ENCODE measurements at places on chromosomes 4 and X.
A peak's percentile ranks its signal among the peaks of the same experiment; 100 is the strongest.

DNA sequence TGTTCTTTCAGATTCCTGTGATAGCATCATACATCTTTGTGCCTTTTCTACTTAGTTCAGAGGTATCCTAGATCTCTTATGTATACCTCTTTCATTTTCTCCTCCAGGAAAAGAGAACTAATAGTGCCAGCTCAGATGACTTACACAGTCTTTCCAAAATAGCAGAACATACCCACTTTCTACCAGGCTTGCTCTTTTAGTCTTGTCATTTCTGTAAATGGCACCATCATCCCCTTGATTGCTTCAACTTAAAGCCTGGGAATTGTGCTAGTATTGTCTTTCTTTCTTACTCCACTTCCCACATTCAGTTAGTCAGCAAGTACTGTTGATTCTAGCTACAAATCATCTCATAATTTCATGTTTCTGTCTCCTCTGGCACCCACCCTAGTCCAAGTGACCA is 5.1 kb downstream of the APEX2 start:
- no peak for DNase-seq

DNA sequence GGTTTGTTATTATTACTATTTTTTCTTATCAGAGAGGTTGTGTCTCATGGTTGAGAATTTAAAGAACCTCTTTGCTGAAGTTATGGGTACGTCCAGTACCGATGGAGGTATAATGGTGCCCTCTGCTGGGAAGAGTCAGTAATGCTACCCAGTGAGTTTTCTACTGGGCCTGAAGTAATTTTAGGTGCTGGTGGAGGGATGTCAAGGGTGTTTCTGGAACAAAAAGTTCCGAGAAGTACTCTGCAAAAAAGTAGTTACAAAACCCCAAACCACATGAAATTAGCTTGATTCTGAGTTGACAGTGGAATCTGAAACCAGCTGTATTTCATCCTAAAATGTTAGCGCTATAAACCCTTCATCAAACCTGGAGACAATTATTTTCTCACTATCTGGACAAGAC is 102.5 kb upstream of the MID1 start:
- DNase-seq, result no peak

DNA sequence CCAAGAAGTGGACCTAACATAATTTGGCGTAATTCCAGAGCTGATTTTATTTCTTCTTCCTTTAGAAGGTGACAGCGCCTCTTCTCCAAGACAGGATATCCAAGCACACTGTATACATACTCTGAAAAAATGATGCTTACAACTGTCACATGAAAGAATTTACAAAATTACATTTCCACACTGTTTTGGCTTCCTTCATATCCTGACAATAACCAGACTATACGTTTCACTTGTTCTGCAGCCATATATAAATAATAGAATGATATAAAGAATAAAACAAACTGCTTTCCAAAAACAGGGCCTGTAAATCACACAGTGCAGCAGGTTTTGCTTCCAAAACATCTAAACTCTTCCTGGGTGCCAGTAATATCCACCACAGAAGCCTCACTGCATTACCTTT is 141.6 kb downstream of the FBXO8 start:
- no peak for DNase-seq

GRCh38 chr4:59161249-59161648 is 2038.9 kb upstream of the ADGRL3 start:
- no peak for DNase-seq

GRCh38 chrX:9912351-9913145 is 54.6 kb upstream of the CLDN34 start:
- no peak for DNase-seq

DNA sequence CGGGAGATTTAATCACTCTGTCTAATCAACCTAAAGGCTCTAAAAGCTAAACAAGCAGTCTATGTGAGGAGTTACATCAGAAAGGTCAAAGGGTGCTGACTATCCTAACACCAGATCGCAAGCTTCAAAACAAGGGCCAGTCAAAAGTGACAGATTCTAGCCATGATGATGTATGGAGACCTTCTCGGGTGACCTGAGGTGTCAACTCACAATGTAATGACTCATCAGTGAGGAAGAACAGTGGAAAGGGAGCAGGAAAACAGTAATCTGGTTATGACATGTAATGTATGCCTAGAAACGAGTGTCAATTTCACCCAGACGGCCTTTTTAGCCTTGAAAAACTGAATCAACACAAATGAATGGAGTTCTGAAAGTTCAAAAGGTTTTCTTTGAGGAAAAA is 375.3 kb downstream of the IDS start:
- DNase-seq, result no peak

- no peak for DNase-seq
Observed at GRCh38 chrX:69554321-69554947, 50.3 kb downstream of the NALF2 start.

DNA sequence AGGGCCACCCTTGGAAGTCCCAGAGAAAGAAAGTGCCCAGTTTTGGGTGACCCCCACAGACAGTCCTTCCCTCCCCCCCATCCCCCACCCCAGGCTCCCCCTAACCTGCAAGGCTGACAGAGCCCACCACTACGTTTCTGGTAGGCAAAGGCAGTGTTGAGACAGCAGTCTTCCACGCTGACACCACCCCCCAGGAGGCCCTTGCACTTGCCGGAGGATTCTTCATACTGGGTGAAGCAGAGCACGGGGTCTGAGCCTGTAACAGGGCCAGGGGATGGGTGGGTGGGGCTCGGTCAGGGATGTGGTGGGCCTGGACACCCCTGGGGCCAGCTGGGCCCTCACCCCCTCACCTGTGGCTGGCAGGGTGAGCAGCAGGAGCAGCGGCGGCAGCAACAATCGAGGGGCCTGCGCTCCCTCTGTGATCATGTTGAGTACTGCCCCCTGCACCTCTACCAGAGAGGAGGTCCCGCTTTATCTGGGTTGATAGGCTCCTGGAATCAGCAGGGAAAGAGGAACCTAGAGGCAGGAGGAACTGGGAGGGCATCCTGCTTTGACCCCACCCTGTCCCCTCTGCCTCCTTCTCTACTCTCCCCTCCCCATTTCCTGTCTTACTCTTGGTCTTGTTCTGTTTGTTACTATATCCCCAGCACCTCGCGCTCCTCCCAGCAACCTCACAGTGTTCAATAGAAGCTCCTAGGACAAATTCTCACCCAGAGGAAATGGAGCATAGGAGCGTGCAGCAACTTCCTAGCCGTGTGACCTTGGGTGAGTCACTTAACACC is at the start of gene CFP:
Gene CFP (minus strand): TSS at position 512 of the 782 bp plus-strand sequence. CDS start 86 bp downstream, at position 426.
- no peak for DNase-seq

- no peak for DNase-seq
Observed at GRCh38 chrX:67787196-67787595, 243.4 kb downstream of the AR start.

- DNase-seq, result no peak
Observed at GRCh38 chrX:151391722-151392121, 5.3 kb upstream of the VMA21 start.

DNA sequence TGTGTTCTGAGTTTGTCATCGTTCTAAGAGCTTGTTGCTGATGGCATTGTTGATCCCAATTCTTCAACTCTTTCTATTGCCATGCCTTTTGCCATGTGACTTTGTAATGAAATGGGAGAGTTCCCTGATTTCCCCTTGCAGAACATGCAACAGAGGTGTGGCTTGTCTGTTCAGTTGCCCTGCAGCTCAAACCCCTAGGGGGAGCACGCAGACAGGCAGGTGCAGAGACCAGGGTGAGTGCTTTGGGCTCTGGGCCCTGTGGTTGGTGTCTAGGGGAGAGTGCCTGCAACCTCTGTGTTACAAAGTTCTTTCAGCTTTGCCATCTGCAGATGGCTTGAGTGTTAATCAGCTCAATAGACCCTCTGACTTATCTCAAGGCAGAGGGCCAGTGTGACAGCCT is 332.7 kb downstream of the MID1IP1 start:
- DNase-seq, result no peak

GRCh38 chr4:143736861-143737260 is 36.4 kb upstream of the FREM3 start:
- no peak for DNase-seq

- DNase-seq, result no peak
Observed at GRCh38 chr4:128241425-128241913, 46.1 kb downstream of the PGRMC2 start.

DNA sequence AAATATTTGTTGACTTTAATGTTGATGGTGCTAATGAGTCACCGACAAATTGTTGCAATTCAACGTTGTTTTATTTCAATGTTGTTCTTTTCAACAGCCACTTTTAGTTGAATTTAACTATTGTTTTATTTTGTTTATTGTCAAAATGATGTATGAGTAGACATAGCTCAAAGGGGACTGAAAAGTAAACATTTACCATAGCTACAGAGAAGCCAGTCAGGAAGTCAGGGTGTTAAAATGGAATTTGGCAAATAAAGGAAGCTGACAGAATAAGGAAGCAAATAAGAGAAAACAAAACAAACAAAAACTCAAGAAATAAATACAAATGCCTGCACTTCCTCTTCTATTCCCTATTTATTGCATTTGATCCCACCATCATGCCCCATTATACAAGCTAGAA is 648.4 kb upstream of the HTR2C start:
- DNase-seq, result no peak

DNA sequence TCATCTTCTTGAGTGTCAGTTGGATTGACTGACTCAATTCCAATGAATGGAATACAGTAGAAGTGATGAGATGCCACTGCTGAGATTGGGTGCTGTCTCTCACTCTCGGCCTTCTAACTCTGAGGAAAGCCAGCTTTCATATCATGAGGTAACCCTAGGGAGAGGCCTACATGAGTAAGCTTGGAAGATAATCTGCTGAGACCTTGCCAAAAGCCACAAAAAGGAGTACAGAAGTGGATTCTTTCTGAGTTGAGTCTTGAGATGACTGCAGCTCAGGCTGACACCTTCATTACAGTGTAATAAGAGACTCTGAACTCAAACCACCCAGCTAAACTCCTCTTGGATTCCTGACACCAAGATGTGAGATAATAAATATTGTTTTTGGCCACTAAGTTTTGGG is 537.4 kb upstream of the MAGEB18 start:
- no peak for DNase-seq

DNA sequence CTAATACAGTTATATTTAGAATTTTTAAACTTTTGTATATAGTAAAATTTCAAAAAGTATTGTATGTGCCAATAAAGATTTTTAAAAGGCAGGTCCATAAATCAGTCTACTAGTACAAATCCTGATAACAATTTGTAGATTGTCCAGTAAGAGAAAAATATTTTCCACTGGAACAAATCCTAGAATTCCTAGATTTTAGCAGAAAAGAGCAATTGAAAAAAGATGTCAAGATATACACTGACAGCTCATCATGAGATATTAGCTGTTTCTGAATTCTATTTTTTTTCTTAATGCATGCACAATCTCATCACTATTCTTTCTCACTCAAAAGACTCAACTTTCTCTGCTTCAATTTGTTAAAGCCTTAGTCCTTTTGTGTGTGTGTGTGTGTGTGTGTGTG is 289.2 kb upstream of the MAD2L1 start:
- DNase-seq, result no peak

DNA sequence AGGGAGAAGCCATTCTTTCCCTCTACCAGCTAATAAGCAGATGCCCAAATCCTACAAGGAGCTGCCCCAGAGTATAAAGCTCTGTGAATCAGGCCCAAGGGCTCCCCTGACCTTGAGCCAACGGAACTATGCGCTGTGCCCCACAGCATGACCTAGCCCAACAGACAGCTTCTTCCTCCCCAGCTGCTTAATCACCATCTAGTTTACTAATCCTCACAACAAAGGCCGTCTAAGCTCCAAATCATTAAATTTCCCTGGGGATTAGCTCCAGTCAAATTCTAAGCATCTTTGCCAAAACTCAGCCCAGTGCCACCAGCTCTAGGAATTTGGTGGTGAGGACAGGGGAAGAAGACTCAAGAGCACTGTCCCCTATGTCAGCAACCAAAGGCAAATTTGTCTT is 113.1 kb downstream of the SHROOM4 start:
- DNase-seq, result no peak

GRCh38 chrX:471281-471680 is 84.6 kb upstream of the PPP2R3B start:
- DNase-seq, result no peak

GRCh38 chr4:152266831-152267480 is 268.9 kb downstream of the FBXW7 start:
- DNase-seq, result no peak

DNA sequence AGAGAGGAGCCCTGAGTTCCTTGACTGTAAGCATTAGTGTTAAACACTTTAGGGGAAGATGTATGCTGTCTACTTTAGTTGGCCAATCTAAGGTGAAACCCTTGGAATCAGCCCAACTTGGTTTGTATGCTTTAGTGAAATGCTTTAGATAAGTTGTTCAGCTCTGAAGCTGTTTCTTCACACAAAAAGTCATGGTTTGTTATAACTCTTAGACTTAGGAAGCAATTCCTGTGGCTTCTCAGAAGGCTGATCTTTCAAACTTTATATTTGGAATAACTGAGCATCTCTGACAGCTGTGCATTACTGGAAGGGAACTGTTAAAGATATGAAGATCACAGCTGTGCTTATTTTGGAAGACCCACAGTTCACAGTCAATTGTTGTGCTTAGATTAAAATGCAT is 714.1 kb downstream of the FAT4 start:
- DNase-seq, result no peak

- no peak for DNase-seq
Observed at GRCh38 chr4:119105605-119106004, 30.0 kb upstream of the MYOZ2 start.

- DNase-seq, result no peak
Observed at GRCh38 chr4:140297221-140297570, 76.2 kb upstream of the SCOC start.

DNA sequence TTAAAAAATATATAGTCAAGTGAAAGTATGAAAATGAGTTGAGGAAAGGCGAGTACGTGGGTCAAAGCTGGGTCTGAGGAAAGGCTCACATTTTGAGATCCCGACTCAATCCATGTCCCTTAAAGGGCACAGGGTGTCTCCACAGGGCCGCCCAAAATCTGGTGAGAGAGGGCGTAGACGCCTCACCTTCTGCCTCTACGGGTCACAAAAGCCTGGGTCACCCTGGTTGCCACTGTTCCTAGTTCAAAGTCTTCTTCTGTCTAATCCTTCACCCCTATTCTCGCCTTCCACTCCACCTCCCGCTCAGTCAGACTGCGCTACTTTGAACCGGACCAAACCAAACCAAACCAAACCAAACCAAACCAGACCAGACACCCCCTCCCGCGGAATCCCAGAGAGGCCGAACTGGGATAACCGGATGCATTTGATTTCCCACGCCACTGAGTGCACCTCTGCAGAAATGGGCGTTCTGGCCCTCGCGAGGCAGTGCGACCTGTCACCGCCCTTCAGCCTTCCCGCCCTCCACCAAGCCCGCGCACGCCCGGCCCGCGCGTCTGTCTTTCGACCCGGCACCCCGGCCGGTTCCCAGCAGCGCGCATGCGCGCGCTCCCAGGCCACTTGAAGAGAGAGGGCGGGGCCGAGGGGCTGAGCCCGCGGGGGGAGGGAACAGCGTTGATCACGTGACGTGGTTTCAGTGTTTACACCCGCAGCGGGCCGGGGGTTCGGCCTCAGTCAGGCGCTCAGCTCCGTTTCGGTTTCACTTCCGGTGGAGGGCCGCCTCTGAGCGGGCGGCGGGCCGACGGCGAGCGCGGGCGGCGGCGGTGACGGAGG is at the start of gene FMR1:
Gene FMR1 (plus strand): TSS at position 728 of the 831 bp plus-strand sequence. CDS start 261 bp downstream, outside the sequence.
- peak; percentile 87 for DNase-seq

GRCh38 chr4:132062611-132063239 is 1086.4 kb upstream of the PCDH10 start:
- DNase-seq, result no peak

Data from activated CD4-positive, CD25-positive, alpha-beta regulatory T cell treated with anti-CD3 and anti-CD28 coated beads, Interleukin-2, amount 50 U/mL, for 16 hours (primary cell).